ENCODE measurements at places on chromosomes 5 and 9. TPM values are rescaled to one million over a fixed set of nuclear protein-coding genes. Genes with fewer than 3 reads are reported as not detected.

GRCh38 chr5:119943148-119943547 lies 313.8 kb downstream of the FAM170A start:
- no peak for DNase-seq

- DNase-seq: no peak
These were observed 24.5 kb downstream of the PTGES2 start for GRCh38 chr9:128102861-128103588.

GRCh38 chr9:136327304-136327974 lies at the start of gene GPSM1:
Gene GPSM1 (plus strand): TSS chr9:136327539. CDS start chr9:136327696, 157 bp downstream.
- no peak for DNase-seq

DNA sequence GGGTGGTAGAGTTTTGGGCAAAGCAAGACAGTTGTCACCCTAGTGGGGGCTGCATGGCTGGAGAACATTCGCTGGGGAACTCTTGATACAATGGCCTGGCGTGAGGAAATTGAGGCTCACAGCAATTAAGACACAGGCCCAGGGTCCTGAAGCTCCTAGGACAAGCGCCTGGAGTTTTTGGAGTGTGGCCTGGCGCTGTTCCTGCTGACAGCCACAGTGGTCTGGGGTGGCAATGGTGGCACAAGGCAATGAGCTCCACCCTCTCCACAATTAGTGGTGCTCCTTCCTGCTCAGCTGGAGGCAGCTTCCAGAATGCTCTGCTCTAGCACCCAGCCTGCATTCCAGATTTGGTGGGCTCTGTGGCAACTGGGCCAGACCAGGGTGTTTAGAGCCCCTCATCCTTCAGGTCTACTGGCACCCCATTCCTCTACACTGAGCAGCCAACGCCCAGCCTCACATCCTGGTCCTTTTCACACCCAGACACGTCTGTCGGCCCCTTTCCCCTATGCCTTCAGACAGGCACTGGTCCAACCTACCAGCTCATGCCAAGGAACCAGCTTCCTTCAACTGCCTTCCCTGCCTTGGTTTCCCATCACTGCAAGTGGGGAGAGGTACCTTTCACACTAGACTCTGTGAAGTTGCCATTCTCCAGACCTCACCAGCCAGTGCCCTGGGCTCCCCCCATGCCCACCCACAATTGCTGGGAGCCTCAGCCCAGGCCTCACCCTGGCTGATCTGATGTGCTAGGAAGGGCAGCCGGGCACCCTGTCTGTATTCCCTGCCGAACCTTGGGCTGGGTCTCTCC lies 138.1 kb upstream of the COL5A1 start:
- no peak for DNase-seq

DNA sequence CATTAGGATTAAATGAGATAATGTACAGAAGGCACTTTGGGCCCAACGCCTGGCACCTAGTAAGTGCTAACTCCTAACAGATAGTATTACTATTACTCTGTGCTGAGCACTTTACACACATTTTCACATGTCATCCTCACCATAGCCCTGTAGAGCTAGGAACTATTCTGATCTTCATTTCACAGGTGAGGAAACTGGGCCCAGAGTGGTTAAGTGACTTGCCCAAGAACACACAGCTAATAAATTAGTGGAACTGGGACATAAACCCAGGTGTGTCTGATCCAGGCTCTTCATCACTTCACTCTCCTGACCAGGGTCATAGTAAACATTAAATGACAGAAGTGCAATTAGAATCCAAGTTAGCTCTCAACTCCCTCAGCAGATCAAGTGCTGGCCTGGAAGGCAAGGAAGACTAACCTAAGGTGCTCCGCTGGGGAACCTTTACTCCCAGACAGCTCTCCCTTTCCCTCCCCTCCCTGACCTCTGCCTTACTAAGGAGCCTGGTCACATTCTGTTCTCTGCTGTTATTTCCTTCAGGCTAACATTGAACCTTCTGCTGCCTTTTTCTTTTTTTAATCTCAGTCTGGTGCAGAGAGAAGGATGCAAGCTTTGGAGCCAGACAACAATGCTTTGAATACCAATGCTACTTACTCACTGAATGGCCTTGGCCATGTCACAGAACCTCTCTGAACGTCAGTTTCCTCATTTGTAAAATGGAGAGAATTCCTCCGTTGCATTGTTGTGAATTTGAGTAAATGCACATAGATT lies 4.1 kb upstream of the ADRA1B start:
- DNase-seq: no peak

GRCh38 chr5:144313147-144313726 lies 142.6 kb downstream of the KCTD16 start:
- DNase-seq: no peak

DNA sequence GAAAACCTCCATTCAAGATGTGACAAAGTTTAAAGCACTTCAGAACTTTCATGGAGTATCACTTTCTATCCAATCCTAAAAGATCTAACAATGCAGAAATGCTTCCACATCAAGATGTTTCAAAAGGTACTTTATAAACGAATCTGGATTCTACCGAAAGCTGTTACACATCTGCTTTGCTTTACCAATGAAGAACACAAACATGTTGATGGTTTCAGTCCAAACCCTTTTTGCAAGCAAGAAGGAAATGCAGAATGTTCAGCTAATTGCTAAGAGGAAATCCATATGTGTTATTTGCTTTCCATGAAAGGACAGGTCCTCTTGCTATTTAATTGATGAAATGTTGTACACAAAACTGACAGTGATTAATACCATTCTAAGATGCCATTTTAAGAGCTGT lies 419.6 kb downstream of the EFNA5 start:
- DNase-seq: no peak

DNA sequence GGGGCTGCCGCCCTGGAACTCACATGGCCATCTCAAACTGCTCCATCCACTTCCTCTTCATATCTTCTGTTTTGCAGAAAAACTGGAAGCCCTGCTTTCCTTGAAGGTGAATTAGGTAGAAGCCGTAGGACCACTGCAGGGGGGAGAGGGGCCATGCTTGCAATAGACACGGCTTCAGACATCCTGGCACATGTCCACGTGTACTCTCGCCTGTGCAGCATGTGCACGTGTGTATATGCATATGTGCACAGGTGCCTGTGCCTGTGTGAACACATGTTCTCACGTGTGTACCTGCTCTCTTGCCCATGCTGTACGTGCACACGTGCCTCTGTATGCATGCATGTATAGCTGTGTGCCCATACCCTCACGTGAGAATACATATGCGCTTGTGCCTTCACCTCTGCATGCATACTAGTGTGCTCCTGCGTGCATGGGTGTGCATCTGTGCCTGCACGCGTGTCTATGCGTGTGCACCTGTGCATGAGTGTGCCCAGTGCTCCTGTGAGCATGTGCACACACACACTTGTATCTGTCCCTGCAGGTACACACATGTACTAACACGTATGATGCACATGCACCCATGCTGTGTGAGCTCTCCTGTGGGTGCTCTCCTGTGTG lies 47.7 kb upstream of the SARDH start:
- DNase-seq: no peak

DNA sequence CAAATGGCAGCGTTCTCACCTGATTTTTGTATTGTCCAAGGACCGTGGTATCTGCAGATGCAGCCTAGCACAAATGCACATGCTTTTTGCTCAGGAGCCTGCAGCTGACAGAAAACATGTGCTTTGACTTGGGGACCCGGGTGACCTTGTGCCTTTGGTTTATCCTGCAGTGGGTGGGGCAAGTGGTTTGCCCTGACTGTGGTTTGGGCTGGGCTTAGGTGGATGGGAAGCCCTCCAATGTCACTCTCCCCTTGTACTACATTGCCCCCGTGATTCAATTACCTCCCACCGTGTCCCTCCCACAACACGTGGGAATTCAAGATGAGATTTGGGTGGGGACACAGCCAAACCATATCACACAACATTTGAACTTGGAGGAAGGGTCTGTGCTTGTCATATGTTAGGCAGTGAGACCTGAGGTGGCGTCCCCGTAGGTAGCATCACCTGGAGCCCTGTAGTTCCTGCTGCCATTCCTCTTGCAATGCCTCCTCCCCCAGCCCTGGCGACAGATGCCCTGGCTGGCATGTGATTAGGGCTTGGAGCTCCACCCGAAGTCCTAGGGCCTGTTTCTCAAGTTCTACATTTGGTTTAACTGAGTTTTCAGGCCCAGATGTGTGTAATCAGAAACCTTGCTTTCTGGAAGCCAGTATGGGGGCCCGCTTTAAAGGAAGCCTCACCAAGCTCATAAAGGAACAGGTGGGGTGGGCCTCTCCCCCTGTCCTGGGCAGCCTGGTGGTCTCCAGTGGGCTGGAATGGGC lies 2.1 kb downstream of the ANKRD33B start:
- DNase-seq: peak; percentile 66

FBN2 gene
- 0.04 TPM for total RNA-seq

CCDC192 gene
- total RNA-seq: not detected

ZNF483 gene
- total RNA-seq: 0.55 TPM

SPATA31D4 gene
- total RNA-seq: not detected

CORO2A gene
- 23.1 TPM for total RNA-seq

IFNA21 gene
- not detected for total RNA-seq

Measured in lower leg skin (tissue), 4 donors.